Peyer's patch (tissue), 4 donors: ENCODE measurements at places on chromosomes 16 and 17.

DNA sequence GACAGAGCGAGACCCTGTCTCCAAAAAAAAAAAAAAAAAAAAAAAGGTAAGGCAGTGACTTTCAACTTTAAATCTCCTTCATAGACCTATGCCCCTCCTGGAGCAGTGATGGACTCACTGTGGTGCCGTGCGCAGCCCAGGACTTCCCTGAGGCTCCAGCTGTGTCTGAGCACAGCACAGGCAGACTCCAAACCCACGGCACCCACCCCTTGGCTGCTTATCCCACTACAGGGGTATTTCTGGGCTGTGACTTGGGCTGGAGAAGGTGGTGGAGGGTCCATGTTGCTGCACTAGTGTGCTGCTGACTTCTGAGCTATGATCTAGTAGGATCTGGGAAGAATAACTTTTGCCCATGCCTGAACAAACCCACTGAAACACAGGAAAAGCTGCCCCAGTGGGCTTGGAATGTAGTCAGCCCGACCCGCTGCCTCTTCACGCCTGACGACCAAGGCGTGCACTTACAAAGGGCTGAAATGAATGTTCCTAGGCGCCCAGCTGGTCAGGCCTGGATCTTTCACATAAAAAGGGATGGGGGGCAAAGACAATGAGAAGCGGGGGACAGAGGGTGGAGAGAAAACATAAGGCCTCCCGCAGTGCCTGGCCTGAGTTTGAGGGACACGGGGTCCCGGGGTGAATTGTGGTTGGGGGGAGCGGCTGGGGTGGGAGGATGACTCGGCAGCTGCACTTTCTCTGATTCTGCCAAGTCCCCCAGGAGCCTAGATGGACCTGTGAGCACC is 83.0 kb downstream of the IRF8 start:
- no peaks in the 10 kb centered on the region for H3K36me3 ChIP-seq
- no peaks in the 10 kb centered on the region for H3K27me3 ChIP-seq
- DNase-seq: no peak
- H3K27ac ChIP-seq: no peak overlapping the region
- H3K4me3 ChIP-seq: no peak overlapping the region
- H3K4me1 ChIP-seq: no peaks in the 10 kb centered on the region

DNA sequence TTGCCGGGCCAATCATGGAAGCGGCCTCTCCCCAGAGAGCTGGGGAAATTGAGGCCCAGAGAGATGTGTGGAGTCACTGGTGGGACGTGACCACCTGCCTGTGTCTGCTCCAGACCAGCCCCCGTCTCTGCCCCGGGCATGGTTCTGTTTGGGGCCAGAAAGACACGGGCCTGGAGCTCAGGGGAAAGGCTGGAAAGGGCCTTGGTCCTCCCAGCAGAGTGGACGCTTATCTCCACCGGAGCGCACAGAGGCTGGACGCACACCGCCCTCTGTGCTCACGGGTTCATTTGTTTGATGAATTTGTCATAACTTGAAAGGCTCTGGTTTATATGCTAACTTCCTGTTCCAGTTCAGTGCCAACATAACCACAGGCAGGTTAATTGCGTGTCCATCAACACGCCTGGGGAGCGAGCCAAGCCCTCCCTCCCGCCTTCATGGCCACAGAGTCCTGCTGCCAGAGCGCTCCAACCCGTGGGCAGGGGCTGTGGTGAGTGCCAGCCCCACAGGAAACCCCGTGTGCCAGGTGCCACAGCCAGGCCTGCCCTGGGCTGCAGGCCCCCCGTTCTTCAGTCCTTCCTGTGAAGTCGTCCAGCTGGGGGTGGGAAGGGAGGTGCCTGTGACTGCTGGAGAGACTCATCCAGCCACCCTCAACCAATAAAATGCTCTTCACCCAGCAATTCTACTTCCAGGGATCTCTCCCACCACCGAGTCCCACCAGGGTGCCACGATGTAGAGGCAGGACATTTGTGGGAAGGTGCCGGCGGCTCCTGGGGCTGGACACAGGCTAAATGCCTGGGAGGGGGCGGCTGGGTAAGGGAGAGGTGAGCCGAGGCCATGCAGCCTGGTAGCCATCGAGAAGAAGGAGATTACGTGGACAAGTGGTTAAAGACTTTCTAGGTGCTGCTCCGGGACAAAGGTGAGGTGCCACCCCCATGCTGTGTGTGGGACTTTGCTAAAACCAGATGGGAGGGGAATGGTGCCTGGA is 29.4 kb upstream of the BAHCC1 start:
- peak overlapping the region; percentile 42 for H3K4me3 ChIP-seq
- no peaks in the 10 kb centered on the region for H3K27me3 ChIP-seq
- no peaks in the 10 kb centered on the region for H3K36me3 ChIP-seq
- peak overlapping the region; percentile 74 for H3K27ac ChIP-seq
- no peak for DNase-seq
- H3K4me1 ChIP-seq: peaks cover 17% of the 10 kb centered on the region

- H3K4me1 ChIP-seq: peaks cover 5% of the 10 kb centered on the region
- no peak overlapping the region for H3K4me3 ChIP-seq
- no peaks in the 10 kb centered on the region for H3K27me3 ChIP-seq
- no peak overlapping the region for H3K27ac ChIP-seq
- no peak for DNase-seq
Measured at GRCh38 chr17:72972263-72972951, 120.1 kb downstream of the SLC39A11 start.

- no peaks in the 10 kb centered on the region for H3K4me1 ChIP-seq
- no peak overlapping the region for H3K4me3 ChIP-seq
- H3K27me3 ChIP-seq: no peaks in the 10 kb centered on the region
- H3K27ac ChIP-seq: no peak overlapping the region
- peak; percentile 28 for DNase-seq
Measured at GRCh38 chr17:27155866-27156265, 138.0 kb upstream of the WSB1 start.

- peaks cover 53% of the 10 kb centered on the region for H3K36me3 ChIP-seq
- no peaks in the 10 kb centered on the region for H3K27me3 ChIP-seq
- no peak for DNase-seq
Measured at GRCh38 chr17:21296097-21297025, 11.8 kb downstream of the MAP2K3 start.

DNA sequence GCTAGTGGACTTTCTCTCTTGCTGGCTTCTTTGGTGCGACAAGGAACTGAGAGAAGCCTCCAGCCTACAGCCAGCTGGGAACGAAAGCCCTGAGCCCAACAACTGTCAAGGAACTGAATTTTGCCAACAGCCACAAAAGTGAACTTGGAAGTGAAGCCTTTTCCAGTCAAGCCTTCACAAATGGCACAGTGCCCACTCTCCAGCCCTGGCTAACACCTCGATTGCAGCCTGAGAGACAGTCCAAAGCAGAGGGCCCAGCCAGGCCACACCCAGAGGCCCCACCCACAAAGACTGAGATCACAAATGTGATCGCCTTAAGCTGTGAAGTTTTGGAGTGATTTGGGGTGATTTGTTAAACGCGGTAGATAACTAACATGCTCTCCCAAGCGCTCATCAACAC is 244.6 kb upstream of the SDK2 start:
- no peaks in the 10 kb centered on the region for H3K36me3 ChIP-seq
- H3K27ac ChIP-seq: no peak overlapping the region
- DNase-seq: no peak
- no peak overlapping the region for H3K4me3 ChIP-seq
- no peaks in the 10 kb centered on the region for H3K27me3 ChIP-seq

- no peaks in the 10 kb centered on the region for H3K27me3 ChIP-seq
- no peak overlapping the region for H3K27ac ChIP-seq
Measured at GRCh38 chr17:79497777-79498348, 113.0 kb downstream of the RBFOX3 start.

- DNase-seq: no peak
- peaks cover 3% of the 10 kb centered on the region for H3K4me1 ChIP-seq
Measured at GRCh38 chr17:8938933-8939332, 26.6 kb downstream of the PIK3R5 start.

DNA sequence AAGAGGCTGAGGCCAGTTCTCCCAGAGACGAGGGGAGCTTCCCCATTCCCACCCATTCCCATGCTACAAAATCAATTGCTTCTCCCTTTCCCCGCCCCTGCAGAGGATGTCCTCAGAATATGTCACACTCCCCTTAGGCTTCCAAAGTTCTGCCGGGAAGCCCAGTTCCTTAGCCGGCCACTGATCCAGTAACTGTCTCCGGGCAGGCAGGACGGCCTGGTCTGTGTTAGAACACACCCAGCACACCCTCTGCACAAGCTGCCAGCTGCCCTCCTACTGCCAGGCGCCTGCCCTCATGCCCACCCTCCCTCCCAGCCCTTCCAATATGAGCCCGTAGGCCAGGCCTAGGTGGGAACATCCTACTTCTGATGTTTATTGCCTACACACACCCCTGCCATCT is 31.1 kb downstream of the SGSM2 start:
- H3K27ac ChIP-seq: no peak overlapping the region
- no peaks in the 10 kb centered on the region for H3K4me1 ChIP-seq
- DNase-seq: no peak
- no peaks in the 10 kb centered on the region for H3K27me3 ChIP-seq

DNA sequence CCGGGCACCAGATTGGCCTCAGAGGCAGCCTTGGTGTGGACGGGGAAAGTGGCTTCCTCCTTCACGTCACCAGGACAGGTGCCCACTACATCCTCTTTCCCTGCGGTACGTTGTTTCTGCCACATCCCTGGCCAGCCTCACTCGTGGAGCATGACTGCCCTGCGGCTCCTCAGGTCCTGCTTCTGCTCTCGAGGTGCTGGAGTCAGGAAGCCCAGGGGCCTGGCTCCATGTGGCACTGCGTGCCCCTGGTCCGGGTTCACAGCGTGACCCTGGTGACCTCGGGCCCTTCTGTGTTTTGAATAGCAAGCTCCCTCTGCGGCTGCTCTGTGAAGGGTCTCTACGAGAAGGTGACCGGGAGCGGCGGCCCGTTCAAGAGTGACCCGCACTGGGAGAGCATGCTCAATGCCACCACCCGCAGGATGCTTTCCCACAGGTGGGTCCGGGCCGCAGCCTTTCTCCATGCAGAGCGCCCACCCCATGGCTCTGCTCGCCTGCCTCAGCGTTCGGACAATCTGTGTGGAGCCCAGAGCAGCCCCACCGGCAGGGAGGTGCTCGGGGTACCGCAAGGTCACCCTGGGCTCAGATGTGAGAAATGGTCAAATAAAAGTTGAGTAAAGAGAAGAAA is 13.5 kb downstream of the RGS11 start:
- no peak for DNase-seq
- H3K4me3 ChIP-seq: no peak overlapping the region
- no peak overlapping the region for H3K27ac ChIP-seq
- H3K4me1 ChIP-seq: no peaks in the 10 kb centered on the region

DNA sequence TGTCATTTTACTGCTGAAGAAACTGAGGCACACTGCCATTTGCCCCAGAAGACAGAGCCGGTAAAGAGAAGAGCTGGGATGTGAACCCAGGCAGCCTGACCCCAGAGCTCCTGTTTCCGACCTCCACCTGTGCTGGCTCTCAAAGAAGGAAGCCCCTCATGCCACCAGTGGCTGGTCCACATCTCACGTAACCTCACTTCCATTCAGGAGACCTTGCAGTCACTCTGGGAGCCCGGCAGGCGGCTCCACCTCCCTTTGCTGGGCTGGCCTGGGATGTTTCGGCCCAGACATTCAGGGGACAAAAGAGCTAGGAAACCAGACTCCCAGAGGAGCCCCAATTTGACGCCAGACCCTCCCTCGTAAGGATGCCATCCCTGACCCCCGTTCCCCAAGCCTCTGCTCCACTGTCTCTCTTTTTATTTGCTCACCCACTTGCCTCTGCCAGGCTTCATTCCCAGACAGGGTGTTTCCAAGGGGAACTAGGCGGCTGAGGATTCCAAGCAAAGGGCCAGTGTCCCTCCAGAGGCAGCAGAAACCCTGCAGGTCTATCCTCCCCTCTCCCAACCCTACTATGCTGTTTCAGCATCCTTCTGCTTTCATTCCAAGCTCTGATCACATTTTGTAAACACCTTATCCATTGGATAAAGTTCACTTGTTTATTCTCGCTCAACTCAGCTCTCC is 2.8 kb downstream of the TAF1C start:
- no peak overlapping the region for H3K27ac ChIP-seq
- peaks cover 5% of the 10 kb centered on the region for H3K4me1 ChIP-seq
- no peaks in the 10 kb centered on the region for H3K27me3 ChIP-seq
- H3K4me3 ChIP-seq: no peak overlapping the region
- no peak for DNase-seq

GRCh38 chr17:40610359-40610758 is 37.3 kb downstream of the SMARCE1 start:
- no peaks in the 10 kb centered on the region for H3K27me3 ChIP-seq
- no peak for DNase-seq
- H3K4me1 ChIP-seq: no peaks in the 10 kb centered on the region
- no peaks in the 10 kb centered on the region for H3K36me3 ChIP-seq

DNA sequence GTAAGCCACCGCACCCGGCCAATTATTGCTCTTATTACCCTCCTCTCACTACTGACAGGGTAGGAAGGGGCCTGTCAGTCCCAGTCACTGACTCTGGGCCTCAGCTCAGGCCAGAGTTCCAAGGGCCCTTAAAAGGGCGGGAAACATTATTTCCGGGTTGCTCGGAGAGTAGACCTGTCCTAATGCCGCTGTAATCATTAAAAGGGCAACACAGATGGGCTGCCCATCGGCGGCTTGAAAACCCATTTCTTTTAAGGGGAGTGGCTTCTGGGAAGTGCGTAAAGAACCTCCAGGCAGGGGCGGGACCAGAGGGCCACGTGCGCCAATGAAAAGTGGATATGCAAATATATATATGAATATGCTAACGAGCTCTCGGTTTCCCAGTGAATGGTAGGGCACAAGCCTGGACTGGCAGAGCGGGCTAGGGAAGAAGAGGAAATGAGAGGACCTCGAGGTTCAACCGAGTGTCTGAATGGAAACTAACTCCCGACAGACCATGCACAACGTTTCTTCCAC is 26.6 kb downstream of the PIPOX start:
- no peak for DNase-seq
- H3K4me3 ChIP-seq: no peak overlapping the region
- H3K27me3 ChIP-seq: no peaks in the 10 kb centered on the region
- no peaks in the 10 kb centered on the region for H3K4me1 ChIP-seq
- H3K27ac ChIP-seq: no peak overlapping the region

DNA sequence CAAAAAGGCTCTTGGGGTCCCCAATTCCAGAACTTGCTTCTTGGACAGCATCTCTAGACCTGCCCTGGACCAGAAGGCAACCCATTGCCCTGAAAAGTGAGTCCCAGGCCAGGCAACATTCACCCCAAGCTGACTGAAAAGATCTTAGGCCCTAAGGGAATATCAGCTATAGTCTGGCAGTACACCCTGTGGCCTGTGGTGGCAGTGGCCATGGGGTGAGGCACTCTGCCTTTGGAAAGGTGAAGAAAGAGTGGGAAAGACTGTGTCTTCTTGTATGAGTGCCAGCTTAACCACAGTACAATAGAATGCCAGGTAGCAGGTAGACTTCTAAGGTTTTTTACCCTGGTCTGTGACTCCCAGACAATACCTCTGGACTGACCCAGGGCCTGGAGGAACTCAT is 564.5 kb downstream of the CDH8 start:
- no peak overlapping the region for H3K27ac ChIP-seq
- H3K4me1 ChIP-seq: no peaks in the 10 kb centered on the region
- no peak overlapping the region for H3K4me3 ChIP-seq
- H3K36me3 ChIP-seq: no peaks in the 10 kb centered on the region
- no peak for DNase-seq
- no peaks in the 10 kb centered on the region for H3K27me3 ChIP-seq

- no peaks in the 10 kb centered on the region for H3K27me3 ChIP-seq
- H3K4me3 ChIP-seq: no peak overlapping the region
- H3K4me1 ChIP-seq: no peaks in the 10 kb centered on the region
- no peak for DNase-seq
- no peak overlapping the region for H3K27ac ChIP-seq
Measured at GRCh38 chr17:62919388-62919787, 46.6 kb upstream of the TANC2 start.

- H3K27me3 ChIP-seq: no peaks in the 10 kb centered on the region
- DNase-seq: no peak
- no peak overlapping the region for H3K4me3 ChIP-seq
- no peak overlapping the region for H3K27ac ChIP-seq
Measured at GRCh38 chr16:31875928-31876547, 2.4 kb downstream of the ZNF267 start.

- H3K4me1 ChIP-seq: peaks cover 15% of the 10 kb centered on the region
- no peak overlapping the region for H3K4me3 ChIP-seq
- H3K27me3 ChIP-seq: no peaks in the 10 kb centered on the region
- peak; percentile 56 for DNase-seq
Measured at GRCh38 chr17:39099663-39100286, 51.7 kb downstream of the PLXDC1 start.
